ENCODE measurements at places on chromosomes 11 and 22.

GRCh38 chr22:47064416-47064815 is 302.0 kb downstream of the TBC1D22A start:
- no peak for DNase-seq

GRCh38 chr11:92929246-92929645 is 40.2 kb upstream of the MTNR1B start:
- no peak for DNase-seq

GRCh38 chr11:128021349-128022006 is 565.9 kb downstream of the ETS1 start:
- DNase-seq = no peak

DNA sequence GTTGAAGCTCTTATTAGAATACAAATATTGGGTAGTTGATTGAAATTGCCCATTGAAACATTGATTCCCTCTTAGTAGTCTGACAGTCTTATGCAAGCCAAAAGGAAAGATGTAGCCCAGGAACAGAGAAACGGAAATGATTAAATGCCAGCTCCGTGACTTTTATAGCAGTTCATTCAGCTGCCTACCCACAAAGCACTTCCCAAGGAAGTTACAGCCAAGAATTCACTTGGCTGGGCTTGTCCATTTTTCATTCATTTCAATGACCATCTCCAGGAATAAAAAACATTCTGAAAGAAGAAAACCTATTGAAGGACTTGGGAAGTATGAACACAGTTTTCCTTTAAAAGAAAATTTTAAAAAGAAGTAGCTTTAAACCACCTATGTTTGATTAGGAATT is 62.0 kb downstream of the NCAM1 start:
- no peak for DNase-seq

- no peak for DNase-seq
Observed at GRCh38 chr11:9675691-9676090, 11.8 kb downstream of the SWAP70 start.

DNA sequence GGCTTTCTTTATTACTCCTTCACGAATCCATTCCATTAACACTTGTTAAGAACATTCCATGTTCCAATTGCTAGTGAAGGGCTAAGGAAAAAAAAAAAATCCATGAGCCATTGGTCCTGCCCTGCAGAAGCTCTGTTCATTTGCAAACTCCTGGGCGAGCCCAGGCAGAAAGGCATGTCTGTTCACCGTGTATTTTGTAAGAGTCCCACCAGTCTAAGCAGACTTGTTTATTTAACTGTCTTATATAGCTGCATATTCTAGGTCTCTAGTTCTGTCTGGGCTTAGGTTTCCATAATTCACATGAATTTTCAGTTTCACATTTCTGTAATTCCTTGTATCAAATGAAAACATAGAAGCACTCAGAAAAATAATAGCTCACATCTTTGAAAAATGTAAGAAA is 97.4 kb upstream of the POU2AF2 start:
- DNase-seq = no peak

DNA sequence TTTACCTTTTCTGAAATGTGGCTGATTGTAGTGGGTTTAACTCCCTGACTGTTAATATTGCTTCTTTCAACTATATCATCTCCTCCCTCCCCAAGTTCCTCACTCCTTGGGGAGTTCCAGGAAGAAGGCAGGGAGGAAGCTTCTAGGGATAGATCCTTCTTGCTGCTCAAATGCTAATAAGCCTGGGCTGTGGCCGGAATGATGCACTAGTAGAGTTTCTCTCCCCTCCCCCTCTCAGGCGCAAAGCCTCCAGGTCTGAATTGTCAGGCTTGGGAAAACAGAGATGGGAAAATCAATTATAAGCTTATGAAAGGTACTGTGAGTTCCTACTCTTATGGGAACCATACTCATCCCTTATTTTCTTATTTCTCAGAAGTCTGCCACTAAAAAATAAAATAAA is 30.8 kb downstream of the FEZ1 start:
- DNase-seq = no peak

DNA sequence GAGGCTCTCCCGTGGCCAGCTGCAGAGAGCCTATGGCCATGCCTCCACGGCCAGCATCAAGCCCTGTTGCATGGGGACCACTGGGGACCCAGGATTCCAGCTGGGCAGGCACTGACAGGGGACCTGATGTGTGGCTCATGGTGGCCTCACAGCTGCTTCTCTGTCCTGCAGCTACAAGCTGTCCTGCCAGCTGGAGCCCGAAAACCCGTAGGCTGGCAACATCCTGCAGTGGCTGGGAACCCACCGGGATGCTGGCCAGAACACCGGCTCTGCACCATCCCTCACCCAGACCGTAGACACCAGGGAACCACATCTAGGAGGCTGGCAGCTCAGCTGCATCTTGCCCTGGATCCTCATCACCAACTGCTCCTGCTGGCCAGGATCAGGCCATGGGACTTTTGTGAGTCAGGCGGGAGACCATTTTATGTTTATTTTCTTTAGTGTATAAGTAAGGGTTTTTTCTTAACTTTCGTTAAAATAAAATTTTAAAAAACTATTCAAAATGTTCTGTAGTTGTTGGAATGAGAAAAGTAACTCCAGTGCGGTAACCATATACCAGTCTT is 7.9 kb downstream of the RGL4 start:
- DNase-seq = no peak

DNA sequence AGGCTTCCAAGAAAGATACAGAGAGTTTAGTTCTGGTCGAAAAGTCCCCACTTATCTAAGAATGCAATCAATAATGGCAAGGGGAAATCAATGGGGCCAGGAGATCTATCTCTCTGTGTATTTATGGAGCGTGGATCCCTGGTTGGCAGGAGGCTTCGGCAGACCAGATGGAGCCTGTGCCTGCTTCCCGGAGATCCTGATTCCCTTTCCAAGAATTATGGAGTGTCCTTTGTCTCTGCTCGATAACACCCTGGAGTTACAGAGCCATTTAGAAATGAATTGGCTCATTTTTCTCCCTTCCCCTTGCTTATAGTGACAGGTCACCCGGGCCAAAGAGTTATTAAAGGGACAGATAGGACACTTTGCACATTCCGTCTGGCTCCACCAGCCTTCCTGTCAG is 92.4 kb downstream of the ISX start:
- DNase-seq = no peak

DNA sequence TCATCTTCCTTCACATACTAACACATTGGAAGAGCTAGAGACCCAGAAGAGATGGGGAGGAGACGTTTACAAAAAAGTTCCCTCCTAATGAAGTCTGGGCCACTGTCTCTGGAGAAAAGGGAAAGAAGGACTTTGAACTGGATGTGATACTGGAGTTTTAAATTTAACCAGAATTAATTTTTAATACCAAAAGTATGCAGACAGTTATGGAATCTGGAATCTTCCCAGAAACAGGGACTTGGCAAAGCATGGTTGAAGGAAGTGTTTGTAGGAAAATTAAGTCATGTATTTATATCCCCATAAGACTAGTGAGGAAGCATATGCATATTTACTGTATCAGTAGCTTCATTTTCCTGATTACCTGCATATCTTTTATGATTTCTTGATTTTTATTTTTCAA is 215.5 kb downstream of the TTC28 start:
- no peak for DNase-seq

GRCh38 chr11:128662076-128662475 is 31.8 kb upstream of the FLI1 start:
- no peak for DNase-seq

DNA sequence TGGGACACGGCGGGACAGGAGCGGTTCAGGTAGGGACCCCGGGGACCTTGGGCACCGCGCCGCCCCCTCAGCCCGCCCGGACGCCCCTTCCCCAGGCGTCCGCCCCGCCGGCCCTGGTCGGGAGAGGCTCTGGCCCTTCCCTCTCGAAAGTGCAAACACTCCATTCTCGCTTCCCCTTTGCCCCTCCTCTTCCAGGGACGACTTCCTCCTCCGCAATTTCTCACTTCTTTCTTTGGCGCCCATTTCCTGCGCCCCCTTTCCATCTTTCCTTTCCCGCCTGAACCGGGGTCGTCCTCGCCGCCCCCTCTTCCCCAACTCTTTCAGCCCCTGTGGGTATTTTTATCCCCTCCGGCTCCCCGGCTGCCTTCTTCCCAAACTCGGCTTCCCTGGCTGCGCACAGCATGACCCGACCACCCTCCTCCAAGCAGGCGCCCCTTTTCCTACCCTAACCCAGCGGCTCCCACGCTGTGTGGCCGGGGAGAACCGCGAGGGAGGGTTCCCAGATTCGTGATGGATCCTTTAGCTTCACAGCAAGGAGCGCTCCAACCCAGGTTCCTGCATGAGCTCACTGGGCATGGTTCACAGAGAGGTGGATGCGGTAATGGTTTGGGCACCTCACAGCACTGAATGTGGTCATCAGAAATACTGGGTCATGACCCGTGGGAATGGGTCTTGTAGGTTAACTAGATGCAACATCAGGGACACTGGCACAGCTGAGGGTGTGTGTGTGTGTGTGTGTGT is 689 bp downstream of the RAB39A start:
- no peak for DNase-seq

DNA sequence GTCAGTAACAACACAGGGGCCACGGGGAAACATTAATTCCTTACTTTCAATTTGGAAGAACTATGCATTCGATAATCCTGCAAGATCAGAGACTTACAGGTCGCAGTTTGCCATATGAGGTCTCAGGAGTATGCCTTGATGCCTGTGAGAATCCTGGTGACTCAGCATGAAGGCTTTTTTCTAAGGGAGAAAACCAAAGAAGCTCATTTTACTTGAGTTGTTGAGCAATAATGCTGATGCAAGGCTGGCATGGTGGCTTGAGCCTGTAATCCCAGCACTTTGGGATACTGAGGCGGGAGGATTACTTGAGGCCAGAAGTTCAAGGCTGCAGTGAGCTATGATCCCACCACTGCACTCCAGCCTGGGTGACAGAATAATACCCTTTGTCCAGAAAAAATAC is 26.6 kb downstream of the ATG16L2 start:
- DNase-seq = no peak

DNA sequence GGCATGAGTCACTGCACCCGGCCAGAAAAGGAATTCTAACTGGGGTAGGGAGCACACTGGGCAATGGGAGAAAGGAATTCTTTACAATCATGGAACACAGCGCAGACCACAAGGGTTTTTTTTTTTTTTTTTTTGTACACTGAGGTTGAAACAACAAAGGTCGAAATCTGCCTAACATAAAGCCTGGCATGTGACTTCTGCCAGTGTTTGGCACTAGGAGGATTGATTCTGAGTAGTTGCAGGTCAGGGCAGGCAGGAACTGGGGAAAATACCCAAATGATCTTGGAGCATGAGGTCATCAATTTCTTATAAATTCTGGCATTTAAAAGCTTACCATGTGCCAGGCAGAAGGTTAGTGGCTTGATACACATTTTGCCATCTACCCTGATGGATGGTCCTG is 202.0 kb upstream of the SNX19 start:
- no peak for DNase-seq

DNA sequence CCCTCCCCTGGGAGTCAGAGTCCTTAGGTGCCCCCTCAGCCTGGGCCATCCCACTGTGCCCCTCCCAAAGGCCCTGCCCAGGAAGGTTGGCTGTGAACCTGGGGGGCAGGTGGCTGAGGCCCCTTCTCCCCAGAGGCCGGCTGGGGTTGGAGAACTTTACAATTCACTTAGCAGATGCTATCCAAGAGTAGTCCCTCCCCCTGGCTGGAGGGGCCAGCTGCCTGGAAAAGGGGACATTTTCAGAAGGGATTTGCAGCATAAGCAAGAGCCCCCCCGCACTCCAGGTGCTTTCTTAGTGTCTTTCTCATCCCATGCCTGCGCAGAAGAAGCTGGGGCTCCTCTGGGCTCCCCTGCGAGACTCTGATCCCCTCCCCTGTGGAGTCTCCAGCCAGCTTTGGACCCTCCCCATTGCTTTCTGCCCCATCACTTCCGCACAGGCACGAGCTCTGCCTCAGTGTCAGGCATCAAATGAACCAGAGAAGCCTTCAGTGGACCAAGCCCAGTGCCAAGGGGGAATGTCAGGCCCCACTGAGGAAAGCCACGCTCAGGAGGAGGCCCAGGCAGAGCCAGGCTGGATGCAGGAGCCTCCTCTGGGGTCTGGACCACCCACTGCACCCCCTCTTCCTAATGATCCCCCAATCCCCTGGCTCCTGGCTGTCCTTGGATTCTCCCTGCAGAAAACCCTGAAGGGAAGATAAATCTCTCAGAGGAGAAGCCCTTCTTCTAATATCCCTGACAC is 3.7 kb downstream of the SSTR3 start:
- no peak for DNase-seq

DNA sequence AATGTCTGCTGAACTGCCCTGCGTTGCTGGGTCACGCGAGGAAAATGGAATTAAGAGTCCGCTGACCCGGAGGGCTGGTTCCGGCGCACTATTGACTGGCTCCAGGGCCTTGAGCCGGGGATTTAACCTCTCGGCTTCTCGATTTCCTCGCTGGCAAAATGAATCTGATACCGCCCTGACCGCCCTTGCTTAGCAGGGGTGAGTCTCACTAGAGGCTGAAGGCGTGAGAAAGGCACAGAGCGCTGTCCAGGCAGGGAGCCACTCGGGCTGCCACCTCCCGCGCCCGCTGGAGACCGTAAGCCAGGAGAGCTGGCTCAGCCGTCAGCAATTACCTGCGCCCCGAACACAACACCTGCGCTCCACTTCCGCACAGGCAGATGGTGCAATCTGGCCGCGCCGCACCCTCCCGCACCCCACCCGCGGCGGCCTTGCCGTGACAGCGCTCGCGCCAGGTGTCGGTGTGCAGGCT is 65.6 kb downstream of the BUD13 start:
- DNase-seq = no peak

DNA sequence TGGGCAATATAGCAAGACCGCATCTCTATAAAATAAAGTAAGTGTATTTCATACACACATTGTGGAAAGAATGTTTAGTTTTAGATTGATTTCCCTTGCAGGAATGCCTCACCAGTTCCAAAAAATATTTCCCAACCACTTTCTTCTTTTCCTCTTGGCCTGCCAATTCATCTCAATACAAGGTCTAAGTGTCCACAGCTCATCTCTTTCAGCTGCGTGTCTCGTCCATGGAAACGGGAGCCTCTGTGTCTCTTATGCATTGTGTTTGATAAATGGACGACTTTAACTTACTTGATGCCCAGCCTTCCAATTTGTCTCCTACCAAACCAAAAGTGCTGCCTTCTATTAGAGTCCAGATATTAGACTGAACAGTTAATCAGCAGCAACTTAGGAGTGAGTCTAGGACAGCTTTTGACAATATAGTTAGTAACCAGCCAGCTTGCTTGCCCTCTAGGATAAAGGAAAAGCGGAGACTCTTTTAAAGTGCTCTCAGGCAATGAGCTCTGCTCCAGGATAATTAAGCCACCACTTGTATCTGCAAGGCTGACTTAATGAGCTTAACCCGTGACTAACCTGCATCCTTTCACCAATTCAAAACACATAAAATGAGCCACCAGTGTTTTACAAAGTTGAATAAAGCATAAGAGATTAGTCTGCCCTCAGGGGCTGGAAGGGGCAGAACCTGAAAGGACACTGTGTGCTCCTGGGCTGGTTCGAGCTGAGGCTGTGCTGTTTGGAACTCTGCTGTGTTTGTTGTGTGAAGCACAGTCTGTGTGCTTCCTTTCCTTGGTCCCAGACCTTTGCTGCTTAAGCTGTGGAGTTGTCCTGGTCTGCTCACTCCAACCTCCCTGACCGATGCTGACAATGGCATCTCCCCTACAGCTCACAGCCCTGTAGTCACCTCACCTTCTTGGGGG is 27.5 kb downstream of the FBXO7 start:
- no peak for DNase-seq

GRCh38 chr11:6736495-6737121 is 35.2 kb downstream of the OR2AG2 start:
- no peak for DNase-seq

- DNase-seq = no peak
Observed at GRCh38 chr11:132106096-132106982, 735.9 kb downstream of the NTM start.

Data from hematopoietic multipotent progenitor cell treated with erythropoietin and hydrocortisone succinate and interleukin-3 and kit ligand, for 15 days (in vitro differentiated cells).